ENCODE measurements at places on chromosomes 6 and 20.

DNA sequence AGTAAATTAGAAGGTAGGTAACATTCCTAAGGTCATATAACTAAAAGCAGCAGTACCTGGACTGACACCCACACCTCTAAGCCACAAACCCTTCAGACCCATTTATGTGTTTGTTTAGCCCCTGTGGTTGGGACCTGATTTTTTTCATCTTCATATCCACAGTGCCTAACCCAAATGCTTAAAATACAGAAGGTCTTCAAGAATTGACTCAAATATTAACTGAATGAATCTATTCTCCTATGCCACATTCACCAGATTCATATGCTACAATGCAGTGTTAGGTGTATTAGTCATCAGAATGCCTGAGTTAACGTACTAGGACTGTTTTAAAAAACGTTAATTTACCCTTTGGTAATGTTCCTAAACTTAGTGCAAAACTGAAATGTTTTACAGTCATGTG lies 124.8 kb downstream of the AHI1 start:
- DNase-seq, result no peak

DNA sequence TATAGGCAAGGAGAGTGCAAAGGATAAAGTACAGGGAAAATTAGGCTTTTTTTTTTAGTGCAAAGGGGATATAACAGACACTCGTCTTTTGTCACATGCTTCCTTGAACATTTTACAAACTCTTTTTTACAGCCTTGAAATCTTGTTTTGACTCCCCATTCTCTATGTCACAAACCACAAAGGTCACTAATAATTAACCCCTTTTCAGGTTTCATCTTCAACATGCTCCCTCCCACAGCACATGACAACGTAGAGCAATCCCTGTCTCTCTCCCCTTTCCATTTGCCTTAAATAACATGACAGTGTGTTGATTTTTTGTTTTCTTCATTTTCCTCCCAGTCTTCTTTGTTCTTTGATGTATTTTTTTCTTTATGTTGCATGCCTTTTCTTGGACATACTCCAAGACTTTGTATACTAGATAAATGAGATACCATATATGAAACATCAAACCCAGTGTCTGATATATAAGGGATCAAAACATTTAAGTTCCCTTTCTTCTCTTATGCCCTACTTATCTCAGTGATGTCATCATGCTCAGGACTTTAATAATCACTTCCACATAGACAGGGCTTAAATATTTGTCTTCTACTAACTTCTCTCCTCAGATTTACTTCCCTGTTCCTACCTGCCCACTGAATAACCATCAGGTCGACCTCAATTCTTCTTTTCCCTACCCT lies 378.7 kb upstream of the HSF2 start:
- DNase-seq, result no peak

DNA sequence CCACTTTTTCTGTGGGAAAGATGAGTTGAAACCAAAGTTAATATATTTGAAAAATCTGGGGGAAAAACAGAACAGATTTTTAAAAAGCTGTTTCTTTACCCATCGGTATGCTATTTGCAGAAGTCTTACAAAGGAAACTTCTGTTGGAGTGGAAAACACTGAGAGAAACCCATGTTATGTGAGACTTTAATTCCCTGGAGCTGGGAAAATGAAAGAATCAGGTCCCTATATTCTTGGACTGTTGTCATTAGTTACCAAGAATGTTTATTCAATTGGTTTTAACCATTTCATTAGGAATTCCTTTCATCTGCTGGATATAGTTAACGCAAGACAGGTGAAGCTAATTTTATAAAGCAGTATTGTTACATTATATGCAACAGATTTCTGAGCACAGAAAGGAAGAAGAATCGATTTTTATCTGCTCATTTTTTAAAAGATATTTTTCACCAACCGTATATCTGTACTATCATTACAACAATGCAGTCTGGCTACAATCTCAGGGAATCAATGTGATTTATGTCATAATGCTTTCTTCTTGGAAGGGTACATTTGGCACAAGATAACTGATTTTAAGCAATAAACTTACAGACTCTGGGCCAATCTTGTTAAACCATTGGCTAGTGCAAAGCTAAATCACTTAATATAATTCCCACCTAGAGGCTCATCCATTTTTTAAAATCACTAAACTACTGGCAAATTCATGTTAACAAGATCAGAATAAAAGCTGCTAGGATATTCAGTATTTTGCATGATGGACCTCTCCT lies 170.0 kb downstream of the MOXD1 start:
- no peak for DNase-seq

DNA sequence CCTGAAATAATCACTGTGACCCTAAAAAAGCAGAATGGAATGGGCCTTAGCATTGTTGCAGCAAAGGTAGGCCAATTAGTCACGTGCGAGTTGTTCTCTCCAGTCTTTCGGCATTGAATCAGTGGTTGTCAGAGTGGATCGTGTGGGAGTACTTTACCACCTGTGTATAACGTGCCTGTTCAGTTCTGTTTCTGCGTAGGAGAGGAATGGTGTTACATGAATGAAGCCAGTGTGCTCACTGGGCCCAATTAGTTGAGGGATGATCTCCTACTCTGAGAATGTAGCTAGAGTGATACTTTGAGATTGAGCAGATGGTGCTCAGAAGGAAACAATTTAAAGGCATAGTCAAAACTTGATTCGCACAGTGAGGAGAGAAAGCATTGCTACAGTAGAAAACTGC lies 72.4 kb upstream of the KIF25 start:
- no peak for DNase-seq
